Amniotic stem cell (primary cell): ENCODE measurements at places on chromosomes 12 and 14.

DNA sequence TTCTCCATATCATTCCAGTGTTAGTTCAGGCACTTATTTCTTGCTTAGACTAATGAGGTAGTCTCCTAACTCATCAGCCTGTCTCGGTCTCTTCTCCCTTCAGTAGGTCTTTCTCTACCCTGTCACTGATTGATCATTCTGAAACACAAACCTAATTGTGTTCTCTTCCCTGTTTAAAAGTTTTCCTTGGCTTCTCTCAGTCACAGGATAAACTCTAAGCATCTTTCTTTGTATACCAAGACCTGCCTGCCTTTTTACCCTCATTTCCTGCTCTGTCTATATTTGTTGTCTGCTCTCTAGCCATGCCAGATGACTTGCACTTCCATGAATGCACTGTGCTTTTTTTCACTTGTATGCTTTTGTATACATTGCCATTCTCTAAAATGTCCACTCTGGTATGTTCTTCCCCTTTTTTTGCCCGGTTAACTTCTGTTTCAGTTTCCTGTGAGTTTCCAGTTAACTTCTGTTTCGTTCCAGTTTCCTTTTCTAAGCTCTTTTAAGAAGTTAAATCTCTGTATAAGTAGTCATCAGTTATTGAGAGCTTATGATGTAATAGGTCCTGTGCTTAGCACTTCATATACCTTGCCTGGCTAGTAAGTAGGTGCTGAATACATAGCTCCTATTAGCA is 12.8 kb downstream of the DIP2B start:
- DNase-seq, result no peak

DNA sequence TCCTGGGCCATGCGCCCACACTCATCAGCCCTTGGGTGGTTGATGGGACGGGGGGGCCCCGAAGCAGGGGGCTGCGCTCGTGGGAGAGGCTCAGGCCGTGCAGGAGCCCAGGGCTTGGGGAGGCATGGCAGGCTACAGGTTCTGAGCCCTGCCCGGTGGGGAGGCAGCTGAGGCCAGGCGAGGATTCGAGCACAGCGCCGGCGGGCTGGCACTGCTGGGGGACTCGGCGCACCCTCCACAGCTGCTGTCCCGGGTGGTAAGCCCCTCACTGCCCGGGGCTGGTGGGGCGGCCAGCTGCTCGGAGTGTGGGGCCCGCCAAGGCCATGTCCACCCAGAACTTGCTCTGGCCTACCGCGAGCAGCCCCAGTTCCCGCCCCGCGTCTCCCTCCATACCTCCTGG is 295.8 kb upstream of the SEL1L start:
- no peak for DNase-seq

DNA sequence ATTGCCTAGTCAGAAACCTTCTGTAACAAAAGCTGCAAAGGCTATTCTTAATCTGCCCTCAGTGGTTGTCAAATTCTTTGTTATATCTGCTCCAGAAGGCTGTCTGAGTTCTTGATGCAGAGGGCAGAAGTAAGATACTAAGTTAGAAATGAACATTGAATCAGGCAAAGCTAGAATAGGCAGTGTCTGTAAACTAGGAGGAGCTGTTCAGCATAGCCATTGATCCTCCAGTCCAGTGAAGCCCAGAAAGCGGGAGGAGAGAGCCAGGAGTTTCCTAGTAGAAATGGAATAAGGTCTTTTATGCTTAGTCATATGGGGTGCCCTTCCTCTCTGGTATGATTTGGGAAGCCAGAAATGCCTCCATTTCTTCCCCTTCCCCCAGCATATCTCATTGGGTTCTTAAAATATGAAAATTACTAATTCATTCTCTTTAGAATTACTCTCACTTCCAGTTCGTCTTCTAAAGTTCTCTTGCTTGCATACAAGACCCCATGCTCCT is 76.2 kb downstream of the APAF1 start:
- DNase-seq, result no peak

- DNase-seq, result no peak
These were observed 137.9 kb downstream of the AEBP2 start for GRCh38 chr12:19577281-19577530.

DNA sequence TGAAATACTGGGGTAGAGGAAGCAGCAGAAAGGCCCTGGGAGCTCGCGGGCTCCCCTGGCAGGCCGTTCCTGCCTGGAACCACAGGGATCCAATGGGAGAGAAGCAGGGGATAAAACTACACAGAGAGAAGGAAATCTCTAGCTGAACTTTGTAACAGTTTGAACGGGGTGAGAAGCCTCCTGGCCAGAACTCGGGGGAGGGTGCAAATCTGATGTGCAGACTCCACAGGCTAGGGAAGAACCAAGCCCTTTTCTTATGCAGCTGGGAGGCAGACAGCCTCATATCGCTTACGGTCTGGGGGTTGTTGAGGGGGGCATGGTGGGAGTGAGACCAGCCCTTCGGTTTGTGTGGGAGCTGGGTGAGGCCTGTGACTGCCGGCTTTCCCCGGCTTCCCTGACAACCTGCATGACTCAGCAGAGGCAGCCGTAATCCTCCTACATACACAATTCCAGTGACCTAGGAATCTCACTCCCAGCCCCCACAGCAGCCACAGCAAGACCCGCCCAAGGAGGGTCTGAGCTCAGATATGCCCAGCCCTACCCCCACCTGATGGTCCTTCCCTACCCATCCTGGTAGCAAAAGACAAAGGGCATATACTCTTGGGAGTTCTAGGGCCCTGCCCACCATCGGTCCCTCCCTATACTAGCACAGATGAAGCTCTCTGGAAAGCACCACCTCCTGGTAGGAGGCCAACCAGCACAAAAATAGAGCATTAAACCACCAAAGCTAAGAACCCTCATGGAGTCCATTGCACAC is 143.0 kb downstream of the TMTC1 start:
- no peak for DNase-seq

DNA sequence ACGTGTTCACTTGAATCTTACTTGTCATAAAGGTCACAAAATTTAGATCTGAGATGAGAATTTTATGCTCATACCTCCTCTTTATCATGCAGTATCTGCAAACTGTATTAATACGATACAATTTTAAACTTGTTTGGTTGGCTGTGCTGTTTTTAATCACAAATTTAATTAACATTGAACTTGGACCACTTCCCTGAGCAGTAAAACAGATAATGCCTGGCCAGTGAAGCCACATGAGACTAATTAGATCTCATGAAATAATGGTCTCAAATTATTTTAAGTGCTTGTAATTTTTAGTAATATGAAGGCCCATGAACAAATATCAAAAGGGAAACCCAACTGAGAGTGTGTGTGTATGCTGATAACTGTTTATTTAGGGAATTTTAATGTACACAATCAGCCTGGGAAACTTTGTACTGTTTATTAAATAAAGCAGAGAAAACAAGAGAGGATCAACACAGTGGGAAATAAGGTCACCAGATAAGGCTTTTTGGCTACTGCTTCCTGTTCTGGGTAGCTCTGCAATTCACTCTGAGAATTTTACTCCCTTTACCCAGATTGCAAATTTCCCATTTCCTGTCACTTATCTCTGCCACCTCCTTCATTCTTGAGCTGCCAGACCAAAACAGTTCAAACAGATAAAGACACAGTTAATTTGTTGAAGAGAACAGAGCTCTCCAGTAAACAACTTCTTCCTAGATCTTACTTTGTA is 61.6 kb upstream of the GNPNAT1 start:
- DNase-seq, result no peak

DNA sequence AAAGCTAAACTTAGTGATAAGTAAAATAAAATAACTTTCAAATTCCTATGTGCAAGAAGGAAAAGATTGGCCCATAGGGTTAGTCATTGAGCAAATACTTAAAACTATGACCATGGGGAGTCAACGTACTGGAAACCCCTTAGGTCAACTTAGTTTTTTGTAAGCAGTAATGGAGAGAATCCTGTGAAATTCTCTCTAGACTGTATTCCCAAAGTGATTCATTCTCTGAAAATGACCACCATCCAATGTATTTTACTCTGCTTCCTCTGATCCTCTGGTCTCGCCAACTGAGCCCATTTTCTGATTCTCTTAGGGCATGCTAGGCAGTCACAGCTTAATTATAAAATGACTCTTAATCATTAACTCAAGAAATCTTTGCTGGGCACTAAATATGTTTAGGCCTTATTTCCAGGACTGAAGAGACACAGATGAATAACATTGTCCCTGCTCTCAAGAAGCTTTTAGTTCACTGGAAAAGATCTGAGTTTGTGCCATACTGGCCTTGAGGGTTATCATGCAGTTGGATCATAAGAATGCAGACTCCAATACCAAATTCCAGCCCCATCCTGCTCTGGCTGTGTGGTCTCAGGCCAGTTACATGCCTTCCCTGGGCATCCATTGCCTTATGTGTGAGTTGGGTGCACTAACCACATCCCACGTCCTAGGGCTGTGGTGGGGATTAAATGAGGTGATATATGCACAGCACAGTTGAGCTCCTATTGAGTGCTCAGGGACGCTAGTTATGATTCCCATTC is 732.4 kb downstream of the AACS start:
- DNase-seq, result no peak

GRCh38 chr12:39723831-39724230 is 104.2 kb upstream of the ABCD2 start:
- DNase-seq, result no peak

DNA sequence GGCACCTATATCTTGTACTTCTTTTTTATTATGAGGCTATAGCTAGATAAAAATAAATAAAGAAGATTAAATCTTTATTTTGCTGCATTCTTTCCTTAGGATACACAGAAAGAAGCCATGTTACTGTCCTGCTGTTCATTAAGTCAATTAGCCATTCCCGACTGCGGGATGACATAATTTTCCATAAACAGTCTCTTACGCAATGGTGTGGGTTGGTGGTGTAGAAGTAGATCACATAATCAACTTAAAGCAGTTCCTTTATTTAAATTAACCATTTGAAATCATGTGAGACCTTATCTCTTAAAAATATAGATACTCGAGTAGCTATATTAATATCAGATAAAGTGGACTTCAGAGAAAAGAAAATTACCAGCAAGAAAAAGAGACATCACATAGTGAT is 40.2 kb downstream of the TAOK3 start:
- no peak for DNase-seq

DNA sequence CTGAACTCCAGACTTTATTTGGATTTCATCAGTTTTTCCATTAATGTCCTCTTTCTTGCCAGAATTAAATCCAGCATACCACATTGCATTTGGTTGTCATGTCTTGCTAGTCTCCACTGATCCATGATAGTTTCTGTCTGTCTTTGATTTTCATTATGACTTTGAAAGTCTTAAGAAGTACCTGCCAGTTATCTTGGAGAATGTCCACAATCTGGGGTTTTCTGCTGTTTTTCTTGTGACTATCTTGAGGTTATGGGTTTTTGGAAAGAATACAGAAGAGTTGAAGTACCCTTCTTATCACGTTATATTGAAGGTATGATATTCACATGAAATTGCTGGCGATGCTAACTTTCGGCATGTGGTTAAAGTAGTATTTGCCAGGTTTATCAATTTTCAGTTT is 282.3 kb upstream of the PRICKLE1 start:
- DNase-seq, result no peak

- no peak for DNase-seq
These were observed 38.0 kb downstream of the TMEM120B start for GRCh38 chr12:121750507-121750955.

GRCh38 chr12:50032515-50032853 is 7.2 kb upstream of the RACGAP1 start:
- DNase-seq, result no peak

- DNase-seq, result peak; percentile 36
These were observed 58.7 kb upstream of the NCOR2 start for GRCh38 chr12:124625867-124626675.

GRCh38 chr12:3565985-3566384 is 75.0 kb downstream of the PRMT8 start:
- no peak for DNase-seq

- DNase-seq, result no peak
These were observed 3.2 kb upstream of the C14orf180 start for GRCh38 chr14:104576232-104576969.

- no peak for DNase-seq
These were observed 498.5 kb downstream of the NELL2 start for GRCh38 chr12:44377443-44378187.

DNA sequence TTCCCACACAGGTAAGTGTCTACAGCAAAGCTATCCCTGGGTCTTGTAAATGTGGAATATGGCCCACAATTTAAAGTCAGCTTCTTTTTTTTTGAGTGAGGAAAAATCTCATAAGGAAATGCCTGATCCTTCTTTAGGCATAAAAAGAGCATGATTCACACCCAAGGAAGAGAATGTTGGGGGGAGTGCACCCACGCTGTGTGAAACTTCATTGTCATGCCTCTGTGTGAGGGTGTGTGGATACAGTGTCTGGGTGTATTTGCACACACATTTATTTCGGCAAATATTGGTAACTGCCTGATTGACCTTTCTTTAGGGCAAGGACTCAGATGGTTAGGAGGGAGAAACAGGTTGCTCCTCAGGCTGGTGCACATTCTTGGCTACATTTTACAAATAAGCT is 196.8 kb upstream of the STXBP6 start:
- no peak for DNase-seq

DNA sequence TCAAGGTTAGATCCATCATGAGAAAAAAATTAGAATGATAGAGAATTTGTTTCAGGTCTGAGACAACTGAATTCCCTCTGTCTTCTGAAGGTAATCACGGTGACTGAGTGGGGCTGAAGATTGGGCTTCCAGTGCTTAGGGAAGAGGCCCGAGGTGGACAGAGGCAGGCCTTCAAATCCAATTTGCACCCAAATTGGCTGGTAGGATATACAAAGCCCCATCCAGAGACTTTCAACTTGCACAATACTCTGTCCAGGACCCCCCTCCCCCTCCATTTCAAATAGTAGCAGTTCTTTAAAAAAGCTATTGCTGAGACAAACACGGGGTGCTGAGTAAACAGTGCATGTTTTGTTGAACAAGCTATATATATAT is 3.6 kb upstream of the FOXG1 start:
- no peak for DNase-seq

GRCh38 chr14:76719666-76720065 is 41.6 kb upstream of the VASH1 start:
- no peak for DNase-seq

GRCh38 chr12:46874642-46875041 is 48.8 kb upstream of the SLC38A4 start:
- no peak for DNase-seq

DNA sequence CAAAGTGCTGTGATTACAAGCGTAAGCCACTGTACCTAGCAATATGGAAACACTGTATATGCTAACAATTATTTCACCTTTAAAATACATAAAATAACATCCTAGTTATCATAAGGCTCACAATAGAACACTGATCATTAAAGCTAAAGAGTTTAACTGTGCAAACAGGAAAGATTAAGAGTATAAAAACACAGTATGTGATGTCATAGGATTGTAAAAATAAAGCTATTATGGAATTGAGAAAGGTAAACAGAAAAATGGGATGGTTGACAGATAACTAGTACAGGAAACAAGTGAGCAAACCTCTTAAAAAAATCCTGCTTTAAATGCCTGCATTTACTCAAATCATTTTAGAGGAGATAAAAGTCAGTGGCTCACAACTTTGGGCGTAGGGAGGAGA is 10.8 kb upstream of the IPO8 start:
- no peak for DNase-seq
